Astrocyte (in vitro differentiated cells and primary cell): ENCODE measurements at places on chromosomes 6 and 20. TPM values are rescaled to one million over a fixed set of nuclear protein-coding genes. Genes with fewer than 3 reads are reported as not detected.

DNA sequence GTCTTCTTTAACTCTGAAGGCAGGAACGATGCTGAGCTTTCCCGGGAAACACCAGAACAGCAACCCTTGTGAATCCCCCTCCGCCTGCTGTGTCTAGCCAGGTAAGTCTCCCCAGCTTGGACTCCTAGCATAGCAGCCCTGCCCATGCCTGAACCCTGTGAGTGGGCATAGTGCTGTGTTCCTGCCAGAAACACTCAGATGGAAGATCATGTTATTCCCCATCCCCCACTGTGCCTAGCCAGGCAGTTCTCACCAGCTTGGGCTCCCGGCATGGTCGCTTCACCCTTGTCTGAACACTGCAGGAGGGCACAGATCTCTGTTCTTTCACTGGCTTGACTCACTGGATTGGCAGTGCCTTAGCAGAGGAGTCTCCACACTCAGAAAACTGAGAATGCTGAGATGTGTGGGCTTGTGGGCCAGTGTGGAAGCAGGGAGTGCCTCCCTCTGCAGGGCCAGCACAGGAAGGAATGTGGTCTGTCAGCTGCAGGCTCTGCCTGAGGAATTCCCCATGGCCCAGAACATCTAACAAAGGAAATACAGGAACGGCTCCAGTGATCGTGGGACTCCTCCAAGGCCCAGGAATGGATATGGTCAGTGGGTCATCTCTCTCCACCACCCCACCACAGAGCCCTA lies 440.1 kb upstream of the ADGRB3 start:
- H3K36me3 ChIP-seq: no peaks in the 10 kb centered on the region
- H3K4me1 ChIP-seq: no peaks in the 10 kb centered on the region
- H3K4me3 ChIP-seq: no peak overlapping the region
- H3K27ac ChIP-seq: no peak overlapping the region
- DNase-seq: no peak

DNA sequence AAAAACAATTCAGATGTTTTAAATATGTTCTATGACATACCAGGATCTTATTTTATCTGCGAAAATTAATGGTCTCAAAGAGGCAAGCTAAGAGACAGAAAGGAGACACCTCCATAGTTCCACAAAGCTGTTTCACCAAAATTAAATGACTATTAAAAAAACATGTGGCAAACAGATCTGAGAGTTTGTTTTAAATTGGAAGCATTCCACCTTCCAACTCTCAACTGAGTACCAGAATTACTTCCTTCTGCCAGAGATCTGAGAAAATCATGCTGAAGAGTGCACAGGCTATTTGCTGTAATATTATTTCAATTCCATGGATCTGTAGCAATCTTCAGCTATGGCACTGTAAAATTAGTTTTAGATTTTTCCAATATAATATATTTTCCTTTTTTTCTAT lies 669.5 kb upstream of the MARCKS start:
- H3K27me3 ChIP-seq: no peaks in the 10 kb centered on the region
- DNase-seq: no peak
- no peak overlapping the region for H3K4me3 ChIP-seq
- H3K27ac ChIP-seq: no peak overlapping the region
- H3K36me3 ChIP-seq: no peaks in the 10 kb centered on the region

DNA sequence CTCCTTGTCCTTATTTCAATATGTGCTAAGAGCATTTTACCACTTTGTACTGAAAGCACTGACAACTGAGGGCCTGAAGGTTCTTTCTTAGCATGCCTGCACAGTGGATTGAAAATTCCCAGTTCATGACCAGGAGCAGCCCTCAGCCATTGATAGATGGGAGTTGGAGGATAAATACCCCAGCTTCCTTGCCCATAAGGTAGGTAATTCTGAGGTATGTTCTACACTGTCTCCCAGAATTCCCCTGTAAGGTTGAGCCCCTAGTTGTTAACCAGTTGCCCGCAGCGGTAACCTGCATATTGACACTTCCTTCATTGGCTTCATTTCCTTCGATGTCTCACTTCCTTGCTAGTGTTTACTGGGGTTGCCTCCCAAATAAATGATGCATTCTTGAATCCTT lies 162.0 kb downstream of the CDC5L start:
- no peak overlapping the region for H3K27ac ChIP-seq
- DNase-seq: no peak
- no peaks in the 10 kb centered on the region for H3K4me1 ChIP-seq
- no peaks in the 10 kb centered on the region for H3K36me3 ChIP-seq
- peaks cover 21% of the 10 kb centered on the region for H3K27me3 ChIP-seq

DNA sequence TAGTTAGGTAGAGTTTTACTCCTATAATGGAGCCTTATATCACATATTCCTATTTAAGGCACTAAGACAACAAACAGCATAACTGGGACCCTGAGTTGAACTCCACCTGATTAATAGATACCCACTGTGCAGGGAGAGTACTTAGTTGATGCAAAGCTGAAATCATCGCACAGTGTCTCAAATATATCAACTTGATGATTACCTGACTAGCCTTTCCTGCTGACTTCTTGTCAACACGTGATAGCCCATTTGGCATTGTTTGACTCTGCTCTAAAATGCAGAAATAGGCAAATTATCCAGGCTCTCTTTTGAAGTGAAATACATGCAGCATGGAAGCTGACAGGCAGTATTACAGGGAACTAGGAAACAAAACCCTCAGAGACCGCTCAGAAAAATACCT lies 154.6 kb upstream of the HDAC2 start:
- no peak overlapping the region for H3K4me3 ChIP-seq
- H3K36me3 ChIP-seq: no peaks in the 10 kb centered on the region
- no peak for DNase-seq
- H3K4me1 ChIP-seq: no peaks in the 10 kb centered on the region
- H3K27ac ChIP-seq: no peak overlapping the region

DNA sequence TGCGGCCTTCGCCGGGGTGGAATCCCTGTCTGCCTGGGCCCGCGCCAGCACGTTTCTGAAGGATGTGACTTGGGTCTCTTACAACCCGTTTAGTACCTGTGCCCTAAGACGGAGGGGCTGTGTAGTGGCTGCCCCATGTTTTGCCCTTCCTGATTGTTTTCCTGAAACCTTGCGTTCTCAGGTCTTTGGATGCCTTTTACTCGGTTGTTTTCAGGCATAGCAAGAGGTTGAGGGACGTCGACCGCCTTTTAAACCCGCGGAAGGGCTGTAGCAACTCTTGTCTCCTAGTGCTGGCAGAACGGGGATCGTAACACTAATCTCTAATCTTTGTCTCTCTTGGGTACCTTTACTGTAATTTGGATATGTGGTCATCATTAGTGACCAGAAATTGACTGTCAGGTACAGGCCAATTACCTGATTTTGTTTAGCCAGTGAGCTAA lies 706 bp upstream of the NANP start:
- DNase-seq: no peak
- peaks cover 16% of the 10 kb centered on the region for H3K4me1 ChIP-seq
- H3K36me3 ChIP-seq: no peaks in the 10 kb centered on the region
- peak overlapping the region; percentile 85 for H3K27ac ChIP-seq
- H3K27me3 ChIP-seq: no peaks in the 10 kb centered on the region

DNA sequence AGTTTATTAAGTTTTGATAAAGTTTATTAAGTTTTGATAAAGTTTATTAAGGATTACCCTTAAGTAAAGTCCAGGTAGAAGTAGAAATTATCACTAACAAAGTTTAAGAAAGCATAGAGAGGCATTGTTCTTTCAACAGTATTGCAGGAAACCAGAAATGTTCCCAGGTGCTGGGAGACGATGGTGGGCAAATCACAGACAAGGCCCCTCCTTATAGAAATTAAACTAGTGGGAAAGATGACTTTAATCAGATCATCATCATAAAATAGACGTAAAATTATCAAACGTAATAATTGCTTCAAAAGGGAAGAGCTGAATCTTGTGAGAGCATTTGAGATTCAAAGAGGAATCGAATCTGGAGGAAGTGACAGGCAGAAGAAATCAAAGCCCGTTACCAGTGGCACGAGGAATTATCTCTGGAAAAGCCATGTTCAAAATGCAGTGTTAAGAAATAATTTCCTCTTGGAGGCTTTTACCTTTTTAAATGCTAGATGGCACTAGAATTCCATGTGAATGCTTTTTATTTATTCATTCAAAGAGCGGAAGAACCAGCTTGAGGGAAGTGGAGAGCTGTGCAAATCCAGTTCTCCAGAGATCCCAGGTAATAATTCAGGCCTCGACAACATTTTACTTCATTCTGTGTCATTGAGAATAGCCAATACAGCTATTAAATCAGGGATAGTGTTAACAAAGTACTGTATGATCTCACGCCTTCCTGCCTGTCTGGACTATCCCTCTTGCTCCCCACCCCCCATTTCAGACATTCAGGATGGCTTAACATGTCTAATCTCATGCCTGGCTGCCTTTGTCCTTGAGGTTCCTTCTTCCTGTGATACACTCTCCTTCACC lies 1.0 kb upstream of the APMAP start:
- peak overlapping the region; percentile 96 for H3K27ac ChIP-seq
- H3K4me3 ChIP-seq: peak overlapping the region; percentile 89
- peak; percentile 18 for DNase-seq
- peaks cover 11% of the 10 kb centered on the region for H3K4me1 ChIP-seq

DNA sequence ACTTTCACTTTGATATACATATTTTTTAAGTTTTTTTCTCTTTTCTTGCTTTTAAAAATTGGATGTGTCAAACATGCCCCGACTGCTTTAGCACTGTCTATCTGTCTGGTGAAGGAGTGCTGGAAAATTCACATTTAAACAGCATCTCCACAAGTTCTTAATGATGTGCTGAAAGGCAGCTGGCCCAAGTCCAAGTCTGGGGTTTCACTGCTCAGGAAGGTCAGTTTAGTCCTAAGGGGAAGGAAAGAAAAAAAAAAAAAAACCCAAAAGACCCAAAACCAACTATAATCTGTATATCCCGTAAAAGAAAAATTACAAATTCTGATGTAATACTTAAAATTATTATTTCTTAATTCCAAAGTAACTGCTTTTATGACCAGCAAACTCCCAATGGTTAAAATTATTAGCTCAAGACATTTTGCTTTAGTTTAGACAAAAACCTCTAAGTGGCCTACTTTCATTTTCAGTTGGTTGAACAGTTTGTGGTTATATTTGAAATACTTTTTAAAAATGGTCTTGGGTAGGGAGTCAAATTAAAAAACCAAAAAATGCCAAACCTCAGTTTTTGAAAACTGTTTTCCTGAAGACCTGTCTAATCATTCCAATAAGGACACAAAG lies 79.5 kb upstream of the PREP start:
- DNase-seq: no peak
- peaks cover 10% of the 10 kb centered on the region for H3K4me1 ChIP-seq
- H3K27ac ChIP-seq: no peak overlapping the region
- no peak overlapping the region for H3K4me3 ChIP-seq
- no peaks in the 10 kb centered on the region for H3K36me3 ChIP-seq

DNA sequence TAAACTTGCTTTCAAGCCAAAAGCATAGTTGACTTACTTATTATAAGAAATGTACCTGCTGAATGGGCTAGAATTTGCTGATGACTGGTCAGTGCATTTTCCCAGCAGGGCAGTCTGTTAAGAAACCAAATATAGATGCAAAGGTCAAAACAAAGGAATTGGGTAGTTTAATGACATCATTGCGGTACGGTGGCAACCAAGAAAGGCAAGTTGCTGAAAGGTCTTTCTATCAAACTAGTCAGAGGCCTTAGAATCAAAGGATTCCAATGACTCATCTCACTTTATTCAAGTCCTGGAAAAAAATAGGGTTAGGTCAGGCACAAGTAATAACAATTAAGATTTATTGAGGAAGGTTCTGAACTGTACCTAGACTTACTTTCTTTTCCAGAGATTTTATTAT lies 76.4 kb downstream of the KIZ start:
- H3K4me1 ChIP-seq: peaks cover 5% of the 10 kb centered on the region
- H3K4me3 ChIP-seq: no peak overlapping the region
- peak; percentile 86 for DNase-seq
- H3K27ac ChIP-seq: no peak overlapping the region

- H3K4me3 ChIP-seq: no peak overlapping the region
- no peak for DNase-seq
- no peaks in the 10 kb centered on the region for H3K36me3 ChIP-seq
These were observed 71.9 kb upstream of the CNR1 start for GRCh38 chr6:88238065-88238464.

DNA sequence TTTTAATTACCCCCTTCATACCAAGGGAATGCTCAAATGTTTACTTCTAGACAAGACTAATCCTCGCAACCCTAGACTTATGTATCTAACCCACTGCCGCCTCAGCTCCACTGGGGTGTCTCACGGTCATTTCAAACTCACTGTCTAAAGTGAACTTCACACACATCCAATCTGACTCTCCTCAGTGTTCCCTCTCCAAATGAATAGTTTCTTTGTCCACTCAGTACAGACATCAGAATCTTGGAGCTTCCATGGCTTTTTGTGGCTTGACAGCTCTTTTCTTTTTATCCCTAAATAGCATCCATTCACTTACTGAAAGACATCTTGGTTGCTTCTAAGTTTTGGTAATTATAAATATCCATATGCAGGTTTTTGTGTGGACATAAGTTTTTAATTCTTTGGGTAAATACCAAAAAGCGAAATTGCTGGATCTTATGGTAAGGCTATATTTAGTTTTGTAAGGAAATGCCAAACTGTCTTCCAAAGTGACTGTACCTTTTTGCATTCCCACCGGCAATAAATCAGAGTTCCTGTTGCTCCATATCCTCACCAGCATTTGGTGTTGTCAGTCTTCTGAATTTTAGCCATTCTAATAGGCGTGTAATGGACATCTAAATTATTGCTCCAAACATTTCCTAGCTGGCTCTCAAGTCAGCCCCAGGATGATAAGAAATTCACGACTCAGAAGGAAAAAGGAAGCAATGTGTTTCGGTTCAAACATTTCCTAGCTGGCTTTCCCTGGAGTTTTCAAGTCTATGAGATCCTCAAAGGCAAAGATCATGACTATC lies 73.1 kb downstream of the DNAAF9 start:
- no peak overlapping the region for H3K4me3 ChIP-seq
- no peak for DNase-seq
- H3K27me3 ChIP-seq: no peaks in the 10 kb centered on the region
- no peaks in the 10 kb centered on the region for H3K4me1 ChIP-seq

DNA sequence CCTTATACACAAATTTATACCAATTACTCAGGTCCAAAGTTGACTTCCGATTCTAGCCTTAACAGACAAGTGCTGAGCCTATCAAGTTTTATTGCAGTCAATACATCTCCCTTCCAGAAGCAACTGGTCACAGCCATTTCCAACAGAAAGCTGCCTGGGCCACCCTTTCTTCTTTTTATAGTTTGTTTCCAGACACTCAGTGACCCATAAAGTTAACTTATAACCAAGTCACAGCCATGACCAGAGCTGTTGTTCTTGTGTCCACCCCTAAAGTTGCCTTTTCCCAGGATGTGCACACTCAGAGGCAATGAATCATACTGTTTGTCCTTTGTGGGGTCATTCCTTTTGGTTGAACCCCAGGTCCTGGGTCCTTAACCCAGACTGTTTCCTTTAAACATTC lies 89.9 kb downstream of the CD83 start:
- no peaks in the 10 kb centered on the region for H3K27me3 ChIP-seq
- no peak for DNase-seq
- peaks cover 16% of the 10 kb centered on the region for H3K4me1 ChIP-seq
- no peak overlapping the region for H3K27ac ChIP-seq
- no peak overlapping the region for H3K4me3 ChIP-seq
- H3K36me3 ChIP-seq: no peaks in the 10 kb centered on the region

The MRPL2 gene
- total RNA-seq: 47.4 and 59.7 TPM in 2 replicates

The MYH7B gene
- total RNA-seq: 0.05 and 0.11 TPM in 2 replicates

The TNNC2 gene
- total RNA-seq: not detected in 2 replicates

The RREB1 gene
- total RNA-seq: 37.2 and 41.8 TPM in 2 replicates
